ENCODE measurements at places on chromosomes 5 and 9.

GRCh38 chr5:122805481-122805880 is 30.6 kb downstream of the SNX2 start:
- no peak for DNase-seq

DNA sequence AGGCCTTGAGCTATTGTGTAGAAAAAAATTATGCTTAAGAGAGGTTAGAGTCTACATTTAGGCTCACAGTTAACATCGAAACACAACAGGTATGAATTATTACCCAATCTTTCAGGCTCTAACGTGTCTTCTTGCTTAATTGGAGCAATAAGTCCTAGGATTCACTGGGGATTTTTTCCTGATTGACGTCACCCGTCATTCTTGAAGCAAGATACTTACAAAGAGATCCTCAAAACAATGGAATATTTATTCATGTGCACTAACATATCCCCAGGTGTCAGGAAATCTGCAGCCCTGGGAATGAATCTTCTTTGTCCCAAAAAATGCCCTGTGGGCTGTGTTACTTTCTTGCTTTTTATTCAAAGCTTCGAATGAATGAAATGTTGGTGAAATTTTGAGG is 413.5 kb downstream of the NFIB start:
- DNase-seq: no peak

DNA sequence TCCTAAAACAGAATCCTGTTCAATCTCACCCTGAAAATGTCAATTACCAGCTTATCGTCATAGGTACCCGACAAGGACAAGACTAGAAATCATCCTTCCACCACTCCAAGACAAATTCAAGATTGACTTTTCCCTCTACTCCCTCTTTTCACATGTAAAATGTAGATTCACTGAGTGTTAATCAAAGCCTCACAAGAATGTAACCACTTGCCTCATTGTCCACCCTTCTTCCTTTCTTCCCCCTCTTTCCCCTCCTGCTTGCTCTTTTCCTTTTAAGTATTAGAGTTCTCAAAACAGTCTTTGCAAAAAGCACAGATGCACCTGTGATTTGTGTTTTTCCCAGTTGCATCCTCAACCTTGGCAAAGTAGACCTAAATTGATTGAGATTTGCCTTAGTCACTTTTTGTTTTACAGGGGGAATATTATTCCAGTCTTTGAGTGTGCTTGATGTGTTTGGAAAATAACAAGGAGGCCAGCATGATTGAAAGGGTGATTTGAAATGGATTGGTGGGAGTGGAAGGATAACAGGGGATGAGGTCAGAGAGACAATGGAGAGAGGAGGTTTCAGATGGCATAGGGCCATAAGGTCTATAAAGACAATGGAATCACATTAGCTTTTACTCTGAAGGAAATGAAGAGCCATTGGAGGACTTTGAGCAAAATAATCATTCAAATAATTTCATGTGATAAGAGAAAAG is 231.3 kb upstream of the TYRP1 start:
- DNase-seq: no peak

GRCh38 chr5:139810341-139811273 is 15.0 kb downstream of the PSD2 start:
- DNase-seq: no peak

GRCh38 chr5:119321569-119322311 is 34.1 kb upstream of the TNFAIP8 start:
- DNase-seq: no peak

DNA sequence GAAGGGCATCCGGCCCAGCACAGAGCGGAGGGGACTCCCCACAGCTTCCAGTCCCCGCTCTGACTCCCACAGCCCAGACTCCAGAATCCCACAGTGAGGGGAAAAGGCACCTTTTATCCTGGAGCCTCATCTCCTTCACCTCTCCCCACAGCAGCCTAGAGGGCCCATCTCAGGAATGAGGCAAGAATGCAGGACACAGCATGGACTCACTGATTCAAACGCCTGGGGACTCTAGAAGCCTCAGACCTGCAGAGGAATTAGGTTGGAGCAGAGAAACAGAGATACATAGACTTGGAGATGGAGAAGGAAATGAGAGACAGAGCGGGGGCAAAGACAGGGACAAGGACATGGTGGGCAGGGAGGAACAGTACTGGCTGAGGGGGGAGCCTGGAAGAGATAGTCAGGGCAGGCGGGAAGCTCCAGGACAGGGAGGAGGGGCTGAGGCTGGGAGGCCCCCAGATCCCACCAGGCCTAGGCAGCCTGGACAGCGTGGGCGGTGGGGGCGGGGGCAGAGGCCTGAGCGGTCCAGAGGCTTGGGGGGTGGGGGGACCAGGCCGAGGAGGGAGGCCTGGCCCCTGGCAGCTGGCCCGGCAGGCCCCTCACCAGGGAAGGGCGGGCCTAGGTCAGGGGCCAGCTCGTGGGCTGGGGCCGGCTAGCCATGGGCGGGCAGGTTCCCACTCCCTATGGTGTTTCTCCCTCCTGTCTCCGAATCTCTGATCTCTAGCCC is 15.8 kb downstream of the CNTFR start:
- DNase-seq: no peak

- no peak for DNase-seq
These were observed 12.5 kb upstream of the LPAR1 start for GRCh38 chr9:111050819-111051218.

DNA sequence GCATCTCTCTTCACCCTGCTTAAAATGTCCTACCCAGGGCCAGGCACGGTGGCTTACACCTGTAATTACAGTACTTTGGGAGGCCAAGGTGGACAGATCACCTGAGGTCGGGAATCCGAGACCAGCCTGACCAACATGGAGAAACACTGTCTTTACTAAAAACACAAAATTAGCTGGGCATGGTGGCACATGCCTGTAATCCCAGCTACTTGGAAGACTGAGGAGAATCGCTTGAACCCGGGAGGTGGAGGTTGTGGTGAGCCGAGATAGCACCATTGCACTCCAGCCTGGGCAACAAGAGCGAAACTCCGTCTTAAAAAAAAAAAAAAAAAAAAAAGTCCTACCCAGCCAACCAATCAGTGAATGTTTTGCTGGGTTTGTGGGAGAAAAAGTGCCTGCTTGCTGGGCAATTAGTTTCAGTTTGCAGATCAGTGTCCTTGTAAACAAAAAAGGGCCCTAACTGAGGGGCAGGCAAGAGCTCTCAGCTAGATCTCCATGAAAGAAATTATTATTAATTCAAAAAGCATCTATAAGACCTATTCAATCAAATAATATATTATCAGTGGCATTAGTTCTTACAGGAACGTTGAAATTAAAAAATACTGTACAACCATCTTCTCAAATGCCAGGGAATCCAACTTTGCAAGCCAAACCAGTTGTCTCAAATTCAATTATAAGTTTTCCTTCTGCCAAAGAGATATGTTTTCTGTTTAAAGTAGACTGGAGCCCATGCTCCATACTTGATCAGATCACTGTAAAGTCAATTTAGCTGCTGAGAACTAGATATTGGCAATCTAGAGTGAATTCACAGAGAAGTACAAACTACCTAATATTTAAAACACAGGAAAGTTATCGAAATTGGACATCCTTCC is 3.9 kb downstream of the MEGF9 start:
- DNase-seq: peak; percentile 65

DNA sequence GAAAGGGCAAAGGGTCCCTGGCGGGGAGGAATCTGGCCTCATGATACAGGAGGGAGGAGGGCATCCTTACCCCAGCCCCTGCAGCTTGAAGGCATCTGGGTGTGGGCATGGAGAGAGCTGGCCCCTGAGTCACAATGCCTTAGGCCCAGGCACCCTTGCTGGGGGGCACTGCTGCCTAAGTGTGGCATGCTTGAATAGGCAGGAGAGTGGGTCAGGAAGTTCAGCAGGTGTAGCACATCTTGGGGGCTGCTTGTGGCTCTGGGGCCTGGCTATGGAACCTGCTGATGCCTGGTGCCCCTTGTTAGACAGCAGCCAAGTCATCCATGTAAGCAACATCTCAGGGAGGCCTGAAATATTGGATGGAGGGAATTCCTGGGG is 63.1 kb downstream of the HSPA4 start:
- DNase-seq: no peak

DNA sequence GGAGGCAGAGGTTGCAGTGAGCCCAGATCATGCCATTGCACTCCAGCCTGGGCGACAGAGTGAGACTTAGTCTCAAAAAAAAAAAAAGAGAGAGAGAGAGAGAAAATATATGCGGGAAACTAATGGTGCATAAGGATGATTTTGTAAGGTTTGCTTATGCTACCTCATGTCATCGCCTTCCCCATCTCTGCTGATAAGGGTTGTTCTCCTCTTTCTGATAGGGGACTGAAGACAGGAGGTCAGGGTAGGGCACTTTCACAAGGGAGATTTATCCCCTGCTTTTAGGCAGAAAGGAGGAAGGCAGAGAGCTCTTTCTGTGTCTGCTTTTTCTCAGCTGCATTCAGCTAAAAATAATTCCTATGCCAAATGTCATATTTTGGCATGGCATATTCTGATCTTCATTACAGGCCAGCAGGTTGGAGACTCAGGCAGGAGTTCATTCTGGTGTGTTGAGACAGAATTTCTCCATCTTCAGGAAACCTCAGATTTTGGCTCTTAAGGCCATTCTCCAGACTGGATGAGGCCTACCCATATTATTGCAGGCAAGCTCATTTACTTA is 220.2 kb downstream of the AUH start:
- DNase-seq: no peak

DNA sequence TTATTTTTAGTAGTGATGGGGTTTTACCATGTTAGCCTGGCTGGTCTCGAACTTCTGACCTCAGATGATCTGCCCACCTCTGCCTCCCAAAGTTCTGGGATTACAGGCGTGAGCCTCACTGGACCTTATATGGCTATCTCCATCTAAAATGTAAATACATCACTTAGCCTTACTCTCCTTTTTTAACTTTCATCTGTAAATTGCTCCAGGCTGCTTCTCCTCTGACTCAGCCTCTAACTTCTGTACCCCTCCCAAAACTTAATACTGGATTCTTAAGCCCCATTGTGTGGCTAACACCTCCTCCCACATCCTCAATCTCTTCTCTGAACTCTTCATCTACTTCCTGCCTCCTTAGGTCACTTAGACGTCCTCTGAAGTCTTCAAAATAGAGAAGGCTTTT is 4.0 kb downstream of the SNX30 start:
- peak; percentile 33 for DNase-seq

DNA sequence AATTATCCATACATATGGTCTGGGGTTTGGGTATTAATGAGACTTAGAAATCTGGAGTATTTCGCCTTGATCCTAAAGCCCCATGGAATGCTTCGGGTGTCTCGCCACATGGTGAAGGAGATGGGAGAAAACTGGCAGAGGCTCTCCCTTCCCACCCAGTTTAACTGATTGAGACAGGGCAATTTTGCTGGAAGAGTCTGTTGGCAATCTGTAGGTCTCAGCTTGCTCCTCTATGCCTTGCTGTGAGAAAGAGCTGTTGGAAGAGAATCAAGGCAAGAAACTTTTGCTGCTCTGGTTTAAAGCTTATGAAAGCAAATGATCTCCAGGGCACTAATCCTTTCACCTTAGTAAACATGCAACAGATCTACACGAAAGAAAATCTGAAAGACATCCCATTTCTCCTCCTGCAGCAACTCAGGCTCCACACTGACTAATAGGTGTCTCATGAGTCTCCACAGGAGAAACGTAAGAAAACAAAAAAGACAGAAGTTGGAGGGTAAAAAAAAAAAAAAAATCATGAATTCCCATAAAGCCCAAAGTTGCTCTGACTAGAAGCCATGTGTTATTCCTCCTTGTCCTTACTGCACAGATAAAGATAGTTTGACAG is 369.9 kb downstream of the EFNA5 start:
- no peak for DNase-seq

DNA sequence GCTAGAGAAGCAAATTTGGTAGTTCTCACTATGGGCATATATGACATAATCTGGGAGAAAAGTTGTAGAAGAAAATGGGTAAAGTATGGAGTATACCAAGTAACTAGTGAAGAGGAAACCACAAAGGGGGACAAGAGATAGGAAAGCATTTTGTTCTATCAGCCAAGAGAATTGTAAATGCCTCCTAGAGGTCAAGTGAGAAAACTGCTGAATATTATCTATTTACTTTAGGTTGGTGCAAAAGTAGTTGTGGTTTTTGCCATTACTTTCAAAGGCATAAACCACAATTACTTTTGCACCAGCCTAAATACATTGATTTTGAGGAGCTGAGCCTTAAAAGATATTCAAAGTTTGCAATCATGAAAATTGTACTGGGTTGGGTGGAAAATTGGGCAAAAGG is 126.7 kb upstream of the GRHPR start:
- DNase-seq: no peak

GRCh38 chr9:122040561-122041242 is 52.4 kb downstream of the TTLL11 start:
- no peak for DNase-seq

DNA sequence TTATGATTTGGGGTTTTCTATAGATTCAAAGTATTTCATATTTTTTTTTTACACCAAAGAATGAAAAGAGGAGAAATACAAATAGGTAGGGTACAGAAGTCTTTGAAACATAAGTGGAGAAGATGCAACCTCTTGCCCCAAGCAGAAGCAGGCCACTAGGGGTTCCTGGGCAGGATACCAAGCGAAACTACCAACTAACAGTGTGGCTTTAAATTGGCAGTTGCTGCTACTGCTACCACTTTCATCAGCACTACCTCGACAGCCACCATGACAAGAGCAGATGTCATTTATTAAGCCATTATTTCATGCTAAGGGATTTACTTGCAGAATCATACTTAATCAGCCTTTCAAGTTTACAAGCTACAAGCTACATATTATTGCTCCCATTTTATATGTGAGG is 288.1 kb downstream of the NR3C1 start:
- no peak for DNase-seq

- DNase-seq: no peak
These were observed 397.9 kb upstream of the PIK3R1 start for GRCh38 chr5:67817652-67818051.

GRCh38 chr5:173457482-173457881 is 129.3 kb upstream of the STC2 start:
- peak; percentile 4 for DNase-seq

DNA sequence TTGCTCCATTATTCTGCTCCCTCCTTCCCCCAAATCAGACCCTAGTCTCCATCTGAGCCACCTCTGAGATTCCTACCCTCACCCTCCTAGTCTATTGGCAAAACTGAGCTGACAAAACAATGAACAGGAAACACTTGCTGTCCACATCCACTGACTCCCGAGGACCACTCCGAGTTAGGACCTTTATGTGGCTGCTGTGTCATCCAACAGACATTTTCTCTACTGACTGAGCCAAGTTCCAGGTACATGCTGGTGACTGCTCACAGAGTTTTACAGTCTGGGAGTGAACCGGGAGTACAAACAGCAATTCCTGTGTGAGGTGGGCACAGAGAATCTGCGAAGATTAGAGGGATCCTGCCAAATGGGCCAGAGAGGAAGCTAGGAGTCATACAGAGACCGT is 39.2 kb downstream of the CFAP90 start:
- DNase-seq: no peak

GRCh38 chr5:74206579-74207550 is 433.7 kb downstream of the ENC1 start:
- no peak for DNase-seq

- no peak for DNase-seq
These were observed 241.6 kb downstream of the KIAA0825 start for GRCh38 chr5:94376672-94377345.

GRCh38 chr9:91048749-91049148 is 247.1 kb downstream of the SYK start:
- no peak for DNase-seq

GRCh38 chr5:160548949-160549645 is 127.4 kb downstream of the PTTG1 start:
- no peak for DNase-seq

GRCh38 chr5:94750681-94751080 is 132.2 kb downstream of the SLF1 start:
- no peak for DNase-seq

GRCh38 chr9:3397766-3398165 is 128.0 kb downstream of the RFX3 start:
- DNase-seq: no peak
